PC-3 (cell line): ENCODE measurements at places on chromosomes 7 and 10.

DNA sequence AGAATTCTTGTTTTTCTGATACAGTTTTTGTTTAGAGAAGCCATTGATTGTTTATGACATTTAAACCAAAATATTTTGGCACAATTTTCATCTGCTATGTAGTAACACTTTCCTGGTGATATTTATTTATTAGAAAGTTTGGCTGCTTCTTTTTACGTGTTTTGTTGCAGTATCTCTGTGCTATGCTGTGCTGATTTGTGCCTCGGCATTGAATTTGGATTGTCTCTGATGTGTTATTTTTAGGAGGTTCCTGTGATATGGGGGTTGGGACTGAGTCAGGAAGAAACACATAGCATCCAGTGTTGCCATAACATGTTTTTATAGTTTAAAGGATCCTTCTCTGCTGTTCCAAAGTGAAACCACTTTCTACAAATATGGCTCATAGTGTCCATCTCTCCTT lies 1197.7 kb upstream of the LRRN3 start:
- DNase-seq: no peak

- no peak for DNase-seq
Measured at GRCh38 chr10:124052561-124052960, 40.8 kb downstream of the CHST15 start.

DNA sequence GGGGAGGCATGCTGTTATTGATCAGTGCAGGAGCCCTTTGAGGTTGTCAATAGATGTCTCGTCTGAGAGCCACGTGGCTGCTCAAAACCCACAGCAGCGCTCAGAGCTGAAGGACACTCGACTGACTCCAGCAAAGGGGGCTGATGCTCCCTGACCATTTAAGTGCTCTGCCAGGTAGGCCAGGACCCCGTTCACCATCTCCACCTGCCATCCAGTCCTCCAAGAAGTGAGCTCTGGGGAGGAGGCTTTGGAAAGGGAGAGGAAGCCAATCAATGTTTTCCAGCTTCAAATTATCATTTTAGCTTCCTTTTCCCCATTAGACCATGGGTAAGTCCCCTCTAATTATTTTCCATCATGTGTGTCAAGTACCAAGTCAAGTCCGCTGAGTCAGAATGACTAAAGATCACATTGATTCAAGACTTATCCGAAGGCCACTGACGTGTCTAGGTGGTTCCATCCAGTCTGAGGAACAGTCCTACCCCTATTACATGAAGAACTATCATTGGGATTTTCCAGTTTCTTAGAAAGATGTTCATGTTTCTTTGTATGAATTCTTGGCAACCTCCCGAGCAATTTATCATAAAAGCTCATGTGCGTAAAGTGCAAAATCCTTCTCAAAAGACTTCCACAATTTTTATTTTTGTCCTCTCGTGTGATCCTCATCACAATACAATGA lies 302.6 kb upstream of the LYZL1 start:
- peak; percentile 61 for DNase-seq

DNA sequence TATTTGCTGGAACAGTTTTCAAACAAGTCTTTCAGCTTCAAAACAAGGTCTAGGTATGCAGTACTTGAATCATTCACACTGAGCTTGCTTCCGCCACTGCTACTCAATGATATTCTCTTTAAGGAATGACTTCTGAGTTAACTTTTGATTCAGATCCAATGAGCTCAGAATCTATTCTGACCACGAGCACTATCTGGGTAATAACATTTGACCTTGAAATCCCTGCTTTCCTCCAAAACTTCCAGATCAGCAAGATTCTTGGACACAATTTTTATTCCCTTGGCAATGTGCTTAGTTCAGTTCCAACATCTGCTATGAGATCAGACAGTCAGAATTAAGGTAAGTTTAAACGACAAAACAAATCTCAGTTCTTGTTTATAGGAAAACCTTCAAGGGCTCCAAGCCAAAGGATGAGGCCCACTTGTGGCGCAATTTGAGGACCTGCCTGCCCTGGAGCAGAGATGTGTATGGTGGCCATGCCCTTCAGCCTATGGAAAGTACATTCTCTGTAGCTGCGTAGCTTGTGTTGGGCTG lies 87.2 kb downstream of the RNF216 start:
- DNase-seq: peak; percentile 23

DNA sequence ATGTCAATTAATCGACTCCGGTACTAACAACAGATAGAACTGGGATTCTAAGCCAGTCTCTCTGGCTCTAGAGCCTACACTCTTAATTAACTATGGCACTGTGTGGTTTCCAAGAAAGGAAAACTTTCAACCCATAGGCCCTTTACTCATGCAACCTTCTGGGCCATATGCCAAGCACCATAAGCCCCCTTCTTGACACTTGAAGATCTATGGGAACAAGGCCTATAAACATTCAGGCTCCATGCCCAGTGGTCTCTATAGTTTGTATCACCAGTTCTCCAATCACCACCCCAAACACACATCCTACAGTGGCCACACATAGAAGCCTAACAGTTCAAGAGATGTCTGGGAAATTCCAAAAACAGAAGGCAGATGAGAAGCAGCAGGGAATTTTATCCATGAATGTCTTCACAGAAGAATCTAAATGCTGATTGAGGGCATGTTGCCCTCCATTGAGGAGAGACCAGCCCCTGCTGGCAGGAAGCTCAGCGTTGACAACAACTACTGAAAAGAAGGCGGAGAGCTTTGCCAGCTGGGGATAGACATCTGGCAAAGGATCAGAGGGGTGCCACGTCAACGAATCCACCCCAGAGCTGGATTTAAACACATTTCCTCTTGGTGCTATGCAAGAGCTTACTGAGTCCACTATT lies 64.4 kb downstream of the GRM3 start:
- no peak for DNase-seq

DNA sequence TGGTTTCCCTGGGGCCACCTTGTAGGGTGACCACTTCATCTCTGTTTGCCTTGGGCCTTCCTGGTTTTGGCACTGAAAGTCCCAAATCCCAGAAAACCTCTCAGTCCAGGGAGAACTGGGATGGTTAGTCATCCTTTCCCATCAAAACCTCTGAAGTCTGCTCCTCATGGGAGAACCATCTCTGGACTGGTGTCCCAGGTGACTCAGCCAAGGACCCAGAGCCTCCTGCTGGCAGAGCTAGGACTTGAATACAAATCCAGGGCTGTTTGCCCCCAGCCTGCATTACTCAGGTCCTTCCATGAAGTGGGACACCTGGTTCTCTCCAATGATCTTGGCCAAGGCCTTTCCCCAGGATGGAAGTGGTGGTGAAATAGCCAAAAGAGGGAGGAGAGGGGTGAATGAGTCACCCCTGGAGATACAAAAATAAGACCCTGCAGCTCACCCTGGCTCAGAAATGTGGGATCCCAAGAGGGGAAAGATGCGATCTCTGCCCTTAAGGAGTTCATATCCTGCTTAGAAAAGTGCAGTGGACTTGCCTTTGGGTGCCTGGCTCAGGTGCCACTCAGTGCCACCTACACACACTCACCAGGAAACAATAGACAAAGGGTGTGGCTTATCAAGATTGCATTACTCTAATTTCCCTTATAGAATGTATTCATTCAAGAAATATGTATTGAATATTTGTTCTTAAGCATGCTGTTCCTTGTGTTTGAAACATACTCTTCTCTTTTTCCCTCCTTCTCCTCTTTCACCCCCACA lies 22.0 kb downstream of the ADRA2A start:
- DNase-seq: no peak
